ENCODE measurements at places on chromosomes 4 and X.

GRCh38 chr4:88742561-88742960 is 44.9 kb upstream of the NAP1L5 start:
- DNase-seq: no peak

DNA sequence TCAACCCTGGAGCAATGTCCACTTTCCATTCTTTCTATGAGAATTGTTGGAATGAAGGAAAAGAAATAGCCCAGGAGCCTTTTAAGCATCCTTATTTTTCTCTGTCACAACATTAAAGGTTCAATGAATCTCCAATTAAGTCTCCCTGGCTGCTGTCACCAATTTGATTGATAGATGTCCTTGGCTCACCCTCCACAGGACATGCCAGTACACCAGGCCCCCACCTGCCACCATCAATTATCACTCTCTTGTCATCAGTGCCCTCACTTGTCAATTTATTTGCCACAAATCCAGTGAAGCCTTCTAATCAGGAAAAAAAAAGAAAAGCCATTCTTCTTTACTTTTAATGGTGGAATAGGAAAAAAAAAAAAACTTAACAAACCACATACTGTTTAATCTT is 453.6 kb downstream of the CENPC start:
- no peak for DNase-seq

GRCh38 chr4:106585915-106586349 is 217.4 kb upstream of the GIMD1 start:
- DNase-seq: no peak

- DNase-seq: no peak
These were observed 890 bp downstream of the DCAF16 start for GRCh38 chr4:17809667-17810066.

DNA sequence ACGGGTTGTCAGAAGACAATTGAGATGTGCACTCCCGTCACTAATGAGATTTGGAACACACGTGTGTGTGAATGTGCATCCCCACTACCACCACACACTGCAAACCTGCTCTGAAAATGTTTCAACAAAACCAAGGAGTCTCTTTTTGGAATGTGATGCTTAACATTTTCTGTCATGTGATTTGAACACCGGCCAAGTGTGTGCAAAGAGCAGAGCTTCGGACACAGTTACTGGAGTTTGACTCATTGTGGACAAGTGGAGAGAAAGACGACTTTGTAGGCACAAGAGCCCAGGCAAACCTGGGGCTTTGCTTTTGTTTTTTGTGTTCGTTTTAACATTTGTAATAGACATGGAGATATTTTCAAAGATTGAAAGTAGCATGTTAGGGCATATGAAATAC is 49.2 kb downstream of the CCKAR start:
- no peak for DNase-seq

DNA sequence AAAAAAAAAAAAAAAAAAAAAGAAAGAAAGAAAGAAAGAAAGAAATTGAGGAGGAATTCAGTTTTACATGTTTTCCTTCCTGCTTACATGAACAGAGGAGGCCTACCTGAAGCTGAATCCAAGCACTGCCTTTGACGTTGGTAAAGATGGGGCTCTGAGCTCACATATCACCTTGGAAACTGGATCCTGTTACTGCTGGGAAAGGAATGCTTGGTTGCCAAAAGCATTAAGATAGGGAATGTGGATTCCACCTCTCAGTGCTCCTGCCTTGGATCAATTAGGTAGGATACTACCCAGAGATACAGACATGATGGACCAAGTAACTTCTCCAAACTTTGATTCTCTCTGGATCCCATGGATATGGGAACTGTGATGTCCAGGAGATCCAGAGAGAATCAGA is 50.6 kb downstream of the NHS start:
- DNase-seq: no peak
